CD8-positive, alpha-beta T cell (primary cell): ENCODE measurements at places on chromosomes 3 and 15. TPM values are rescaled to one million over a fixed set of nuclear protein-coding genes. Genes with fewer than 3 reads are reported as not detected.

DNA sequence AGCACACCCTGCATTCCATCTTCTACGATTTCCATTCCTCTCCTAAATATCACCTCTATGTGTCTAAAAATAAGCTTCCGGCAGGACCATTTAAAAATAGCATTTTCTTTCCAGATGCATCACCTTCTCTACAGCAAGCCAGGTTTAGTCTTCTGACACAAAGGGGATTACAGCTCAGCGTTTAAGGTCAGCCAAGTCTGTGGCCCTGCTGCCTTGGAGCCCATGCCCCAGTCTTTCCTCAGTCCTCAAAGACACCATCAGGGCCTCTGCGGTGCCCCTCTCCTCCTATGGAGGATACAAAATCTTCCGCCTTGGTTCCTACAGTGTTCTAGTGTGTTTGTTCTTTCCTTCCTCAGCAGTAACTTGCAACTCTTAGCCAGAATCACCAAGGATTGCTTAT lies 3.8 kb downstream of the SELENOS start:
- no peak for DNase-seq

Gene PCOLCE2
- not detected for total RNA-seq

Gene TMCO5A
- not detected for total RNA-seq

GRCh38 chr15:63474810-63475316 lies 29.5 kb upstream of the USP3 start:
- DNase-seq = no peak

Gene P3H2
- total RNA-seq = not detected

Gene MYO5C
- total RNA-seq = 0.31 TPM

Gene CRYGS
- total RNA-seq = 1.5 TPM

Gene ROPN1
- not detected for total RNA-seq

DNA sequence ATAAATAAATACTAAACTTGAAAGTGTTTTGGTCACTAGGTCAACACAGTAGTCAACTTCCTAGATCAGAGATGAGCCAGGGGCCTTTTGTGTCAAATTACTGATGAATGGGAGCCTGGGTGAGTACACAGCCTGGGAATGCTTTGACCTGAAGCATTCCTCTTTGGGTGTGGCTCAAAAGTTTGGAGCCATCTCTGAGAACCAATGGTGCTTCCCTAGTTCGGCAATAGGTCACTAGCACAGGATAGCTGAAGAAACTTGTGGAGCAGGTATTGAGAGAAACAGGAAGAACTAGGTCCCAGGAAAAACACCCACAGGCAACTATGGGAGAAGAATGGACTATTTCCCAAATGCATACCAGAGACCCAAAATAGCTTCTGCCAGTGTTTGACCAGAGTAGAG lies 56.6 kb upstream of the PLXND1 start:
- no peak for DNase-seq

GRCh38 chr3:50416736-50417636 lies 57.7 kb upstream of the TMEM115 start:
- no peak for DNase-seq

- DNase-seq = no peak
Measured at GRCh38 chr15:57427367-57427821, 51.1 kb downstream of the CGNL1 start.

GRCh38 chr3:52893723-52894122 lies 3.6 kb downstream of the STIMATE start:
- DNase-seq = no peak

DNA sequence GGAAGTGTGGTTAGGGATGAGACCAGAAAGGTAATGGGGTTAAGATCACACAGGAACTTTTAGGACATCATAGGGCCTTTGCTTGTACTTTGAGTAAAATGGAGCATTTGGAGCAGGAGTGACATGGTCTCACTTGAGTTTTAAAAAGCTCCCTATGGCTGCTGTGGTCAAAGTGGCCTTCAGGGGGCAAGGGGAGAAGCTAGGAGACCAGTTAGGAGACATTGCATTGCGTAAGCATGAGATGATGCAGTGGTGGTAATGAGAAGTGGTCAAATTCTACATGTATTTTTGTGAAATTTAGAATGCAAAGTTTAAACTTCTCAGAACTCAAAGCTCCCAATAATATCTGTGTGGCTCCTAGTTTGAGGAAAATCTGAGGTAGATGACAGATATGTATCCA lies 27.9 kb downstream of the MED12L start:
- DNase-seq = no peak

DNA sequence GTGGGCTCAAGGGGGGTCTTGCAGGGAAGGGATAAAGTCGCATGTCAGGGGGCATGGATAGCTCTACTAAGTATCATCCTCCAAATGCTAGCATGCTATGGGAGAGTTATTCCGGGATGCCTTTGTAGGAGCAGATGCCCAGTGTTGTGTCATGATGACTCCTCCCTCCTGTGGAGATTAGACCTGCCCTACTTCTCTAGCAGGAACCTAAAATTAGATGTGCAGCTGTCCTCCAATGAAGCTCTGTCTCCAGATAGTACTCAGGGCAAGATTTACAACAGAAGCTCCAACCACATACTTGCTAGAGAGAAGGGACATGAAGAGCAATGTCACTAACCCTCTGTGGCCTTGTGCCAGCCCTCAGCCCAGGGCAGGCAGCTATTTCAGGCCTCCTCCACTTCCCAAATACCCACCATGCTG lies 82.5 kb downstream of the AGBL1 start:
- no peak for DNase-seq

DNA sequence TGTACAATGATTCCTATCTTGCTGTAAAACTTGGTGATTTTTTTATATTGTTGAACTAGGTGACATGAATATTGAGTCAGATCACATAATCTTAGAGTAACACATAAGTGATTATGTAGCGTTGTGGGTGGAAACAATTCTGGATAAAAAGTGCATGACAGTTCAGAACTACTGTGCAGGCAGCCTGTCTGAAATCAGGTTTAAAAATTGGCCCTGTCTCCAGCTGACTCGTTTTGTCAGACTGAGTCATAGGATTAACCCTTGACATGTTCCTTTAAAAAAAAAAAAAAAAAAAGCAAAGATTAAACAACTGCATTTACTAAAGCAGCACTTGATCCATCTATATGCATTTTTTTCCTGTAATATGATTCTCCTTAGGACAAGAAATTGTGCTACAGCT lies 160.0 kb upstream of the CGNL1 start:
- no peak for DNase-seq

Gene IL5RA
- total RNA-seq = not detected

Gene WDR93
- total RNA-seq = not detected

DNA sequence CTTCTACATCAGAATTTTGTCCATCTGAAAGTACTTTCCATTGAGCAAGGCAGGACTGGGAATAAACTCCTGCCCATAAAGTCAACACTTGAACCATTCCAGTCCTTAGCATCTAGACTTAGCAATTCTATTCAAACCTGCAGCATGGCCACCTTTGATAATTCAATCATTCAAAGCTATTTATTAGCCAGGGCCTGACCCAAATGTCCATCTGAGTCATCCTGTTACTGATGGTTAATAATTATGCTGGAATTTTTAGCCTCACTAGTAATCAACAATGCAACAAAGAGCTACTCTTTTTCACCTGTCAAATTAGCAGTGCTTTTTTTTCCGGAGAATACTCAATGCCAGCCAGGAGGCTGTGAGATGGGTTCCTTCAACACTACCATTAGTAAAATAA lies 72.7 kb upstream of the SNRK start:
- DNase-seq = no peak

- no peak for DNase-seq
Measured at GRCh38 chr3:72336114-72336651, 512.1 kb downstream of the SHQ1 start.

Gene FANCD2OS
- total RNA-seq = not detected

DNA sequence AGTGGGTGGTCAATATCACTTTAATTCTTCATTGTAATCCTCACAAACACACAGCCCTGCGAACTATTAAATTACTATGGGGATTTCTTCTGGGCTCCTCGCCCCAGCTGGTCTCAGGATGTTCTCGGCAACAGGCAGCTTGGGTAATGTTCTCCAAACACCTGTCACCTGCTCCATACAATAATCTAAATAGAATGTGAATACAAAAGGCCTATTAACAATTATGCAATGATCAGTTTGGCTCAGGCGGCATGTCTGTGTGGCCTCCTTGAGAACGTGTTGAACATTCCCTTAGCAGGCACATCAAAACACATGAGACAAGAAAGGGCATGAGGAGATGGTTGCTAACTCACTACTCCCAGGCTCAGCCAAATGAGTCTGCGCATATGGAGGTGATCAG lies 158.6 kb upstream of the KBTBD8 start:
- no peak for DNase-seq

DNA sequence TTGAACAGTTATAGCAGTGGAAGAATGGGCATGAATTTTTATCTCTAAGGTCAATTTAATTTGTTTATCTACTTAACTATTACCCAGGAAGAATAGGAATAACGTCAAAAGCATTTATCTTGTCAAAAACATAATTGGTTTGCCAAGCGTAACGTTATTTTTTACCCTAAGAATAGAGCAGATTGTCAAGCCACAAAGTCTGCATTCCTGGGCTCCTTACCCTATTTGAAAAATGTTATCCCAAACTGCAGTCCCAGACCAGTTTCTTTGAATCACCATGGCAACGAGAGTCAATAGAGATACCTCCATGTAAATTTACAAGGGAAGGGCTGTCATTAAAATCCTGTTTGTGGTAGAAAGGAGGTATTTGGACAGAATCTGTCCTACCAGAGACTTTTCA lies 61.1 kb downstream of the CPNE4 start:
- DNase-seq = no peak

GRCh38 chr3:71564361-71564760 lies 19.2 kb downstream of the FOXP1 start:
- no peak for DNase-seq

Gene HRG
- total RNA-seq = not detected

Gene NIT2
- total RNA-seq = 17.7 TPM

Gene SCAANT1
- total RNA-seq = not detected

GRCh38 chr15:100783291-100783690 lies 96.3 kb upstream of the ALDH1A3 start:
- no peak for DNase-seq

GRCh38 chr3:105328338-105328730 lies 38.4 kb upstream of the ALCAM start:
- DNase-seq = no peak

Gene KLHL6
- total RNA-seq = 29.7 TPM

- no peak for DNase-seq
Measured at GRCh38 chr3:188567478-188568195, 413.7 kb downstream of the LPP start.

DNA sequence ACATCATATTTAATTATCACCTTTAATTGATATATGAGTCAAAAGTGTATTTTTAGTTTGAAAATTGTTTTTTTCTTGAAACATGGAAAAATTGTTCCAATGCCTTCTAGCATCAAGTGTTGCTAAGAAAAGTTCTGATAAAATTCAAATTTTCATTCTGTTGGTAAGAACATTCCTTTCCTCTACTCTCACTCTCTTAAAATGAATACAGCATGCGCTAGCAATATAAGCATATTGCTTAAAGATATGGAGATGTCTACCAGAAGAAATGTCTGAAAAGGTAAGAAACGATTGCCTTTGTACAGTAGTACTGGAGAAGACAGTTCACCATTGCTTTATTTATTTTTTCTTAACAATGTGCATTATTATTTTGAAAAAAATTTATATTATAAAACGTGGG lies 17.6 kb upstream of the ZBTB38 start:
- no peak for DNase-seq

DNA sequence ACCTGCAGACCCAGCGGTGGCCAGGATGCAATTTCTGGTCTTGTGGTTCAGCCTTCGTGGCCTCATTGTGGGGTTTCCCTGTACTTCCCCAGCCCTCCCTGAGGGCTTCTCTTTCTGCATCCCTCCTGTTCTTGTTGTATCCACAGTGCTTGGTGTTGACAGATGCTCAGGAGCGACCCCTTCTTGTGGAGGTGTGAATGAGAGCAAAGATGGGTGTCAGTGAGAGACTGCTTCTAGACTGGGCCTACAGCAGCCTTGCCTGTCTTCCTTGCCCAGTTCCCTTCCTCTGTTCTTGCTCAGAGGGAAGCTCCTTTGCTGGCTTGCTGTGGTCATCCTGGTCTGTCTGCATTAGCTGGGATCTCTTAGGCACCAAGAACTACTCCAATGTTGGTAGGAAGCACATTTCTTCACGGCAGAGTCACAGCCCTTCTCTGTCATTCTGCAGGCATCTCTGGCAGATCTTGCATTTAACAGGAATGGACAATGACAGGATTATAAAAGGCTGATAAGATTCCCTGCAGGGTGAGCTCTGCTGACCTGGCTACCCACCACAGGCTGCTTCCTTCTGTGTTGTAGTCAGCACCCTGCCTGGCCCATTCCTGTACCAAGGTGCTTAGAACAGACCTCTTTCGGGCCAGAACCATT lies 317.8 kb upstream of the C2CD4B start:
- no peak for DNase-seq

- DNase-seq = no peak
Measured at GRCh38 chr3:64985072-64985471, 297.3 kb upstream of the ADAMTS9 start.

DNA sequence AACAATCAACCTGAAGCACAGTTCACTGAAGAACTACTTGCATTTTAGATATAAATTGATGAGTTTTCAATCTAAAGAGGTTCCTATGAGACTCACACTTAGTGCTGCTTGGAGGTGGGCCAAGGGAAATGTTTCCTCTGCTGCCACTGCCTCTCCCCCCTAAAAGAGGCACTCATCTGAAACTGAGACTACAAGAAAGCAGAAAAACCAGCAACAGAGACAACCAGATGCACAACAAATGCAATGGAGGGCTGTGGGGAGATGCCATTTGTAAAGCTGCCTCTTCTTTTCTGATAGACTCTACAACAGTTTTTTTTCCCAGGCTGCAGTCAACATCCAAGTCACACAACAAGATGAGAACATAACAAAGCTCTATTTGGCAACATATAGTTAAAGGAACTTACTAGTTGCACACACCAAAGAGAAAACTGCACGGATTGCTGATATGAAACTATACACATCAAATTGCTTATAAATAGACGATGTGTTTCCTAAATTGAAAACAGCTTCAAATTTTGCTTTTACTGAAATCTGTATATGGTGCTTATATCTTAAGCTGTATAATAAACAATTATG lies 11.0 kb downstream of the TSPAN3 start:
- no peak for DNase-seq

DNA sequence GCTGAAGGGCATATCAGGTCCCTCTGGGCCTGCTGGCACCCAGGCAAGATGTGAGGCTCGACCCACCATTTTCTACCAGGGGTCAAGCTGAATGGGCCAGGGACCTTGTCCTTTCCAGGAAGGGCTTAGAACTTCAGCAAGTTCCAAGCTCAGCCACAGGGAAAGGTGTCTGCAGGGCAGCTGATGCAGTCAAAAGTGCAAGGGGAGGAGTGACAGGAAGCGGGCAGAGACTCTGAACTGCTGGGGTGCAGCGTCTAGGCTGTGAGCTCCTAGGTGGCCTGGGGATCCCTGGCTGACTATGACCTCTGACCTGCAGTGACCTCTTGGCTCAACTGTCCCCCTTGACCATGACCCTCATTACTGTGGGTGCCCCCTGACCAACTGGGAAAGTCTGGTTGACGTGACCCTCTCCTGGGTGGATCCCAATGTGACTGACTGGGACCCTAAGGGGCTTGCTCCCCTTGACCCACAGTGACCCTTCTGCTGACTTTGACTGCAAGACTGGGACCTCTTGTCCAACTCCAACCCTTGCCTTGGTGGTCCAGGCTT lies 14.4 kb upstream of the SEC13 start:
- no peak for DNase-seq
